ENCODE measurements at places on chromosomes 11 and 22.

GRCh38 chr11:105783216-105783615, 173.3 kb downstream of the GRIA4 start:
- H3K4me1 ChIP-seq = no peaks in the 10 kb centered on the region
- H3K27me3 ChIP-seq = no peaks in the 10 kb centered on the region
- DNase-seq = no peak
- H3K27ac ChIP-seq = no peak overlapping the region

DNA sequence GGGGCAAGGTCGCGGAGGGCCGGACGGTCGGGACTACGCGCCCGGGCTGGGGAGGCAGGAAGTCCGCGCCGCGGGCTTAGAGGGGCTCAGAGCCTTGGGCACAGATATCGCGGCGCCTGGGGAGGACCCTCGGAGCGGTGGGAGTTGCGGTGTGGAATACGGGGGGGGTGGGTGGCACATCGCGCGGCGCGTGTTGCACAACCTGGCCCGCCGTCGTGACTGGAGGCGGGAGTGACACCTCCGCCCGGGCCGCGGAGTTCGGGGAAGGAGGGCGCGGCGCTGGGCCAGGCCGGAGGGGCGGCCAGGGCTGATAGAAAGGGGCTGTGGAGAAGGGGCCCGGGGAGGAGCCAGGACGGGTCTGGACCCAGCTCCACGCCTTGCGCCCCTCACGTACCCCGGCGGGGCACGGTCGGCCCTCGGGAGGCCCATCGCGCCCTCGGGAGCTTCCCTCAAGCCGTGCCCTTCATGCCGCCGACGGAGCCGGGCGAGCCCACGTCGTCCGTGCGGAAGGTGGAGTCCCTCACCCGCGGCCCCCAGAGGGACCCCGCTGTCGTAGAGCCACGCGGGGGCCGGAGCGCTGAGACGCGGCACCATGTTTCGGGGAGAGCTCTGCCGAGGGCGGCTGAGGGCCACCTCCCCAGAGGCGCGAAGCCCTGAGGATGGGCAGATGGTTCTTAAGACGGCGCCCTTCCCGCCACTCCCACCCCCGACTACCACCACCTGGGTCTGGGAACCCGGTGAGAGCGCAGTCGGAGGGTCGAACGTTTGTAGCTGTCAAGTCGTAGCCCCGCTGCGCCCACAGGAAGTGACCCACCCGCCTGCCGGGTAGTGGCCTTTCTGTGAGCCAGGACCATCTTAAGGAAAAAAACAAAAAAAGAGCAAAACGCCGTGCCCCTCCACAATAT, 729 bp downstream of the IL17RA start:
- H3K27me3 ChIP-seq = no peaks in the 10 kb centered on the region
- H3K36me3 ChIP-seq = no peaks in the 10 kb centered on the region
- H3K4me3 ChIP-seq = peak overlapping the region; percentile 71
- DNase-seq = peak; percentile 81

DNA sequence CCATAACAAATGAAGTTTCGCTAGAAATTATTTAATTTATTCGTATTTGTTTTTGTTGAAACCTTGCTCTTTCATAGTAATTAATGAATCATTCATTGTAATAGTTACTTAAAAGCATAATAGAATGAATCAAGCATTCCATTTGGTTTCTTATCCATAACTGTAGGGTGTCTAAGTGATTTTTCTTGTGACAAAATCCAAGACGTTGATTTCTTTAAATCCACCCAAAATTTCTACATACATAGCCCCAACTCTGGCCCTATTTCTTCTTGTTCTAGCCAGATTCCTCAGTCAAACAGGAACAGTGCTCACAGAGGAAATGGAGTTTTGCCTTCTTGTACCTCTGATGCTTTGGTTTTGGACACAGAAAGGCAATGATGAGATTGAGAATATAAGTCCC, 25.5 kb downstream of the UBASH3B start:
- no peaks in the 10 kb centered on the region for H3K36me3 ChIP-seq
- no peaks in the 10 kb centered on the region for H3K4me1 ChIP-seq
- DNase-seq = no peak
- H3K4me3 ChIP-seq = no peak overlapping the region
- H3K27me3 ChIP-seq = no peaks in the 10 kb centered on the region

GRCh38 chr22:17235149-17235655, 16.0 kb upstream of the ADA2 start:
- H3K4me1 ChIP-seq = no peaks in the 10 kb centered on the region
- H3K27ac ChIP-seq = no peak overlapping the region

DNA sequence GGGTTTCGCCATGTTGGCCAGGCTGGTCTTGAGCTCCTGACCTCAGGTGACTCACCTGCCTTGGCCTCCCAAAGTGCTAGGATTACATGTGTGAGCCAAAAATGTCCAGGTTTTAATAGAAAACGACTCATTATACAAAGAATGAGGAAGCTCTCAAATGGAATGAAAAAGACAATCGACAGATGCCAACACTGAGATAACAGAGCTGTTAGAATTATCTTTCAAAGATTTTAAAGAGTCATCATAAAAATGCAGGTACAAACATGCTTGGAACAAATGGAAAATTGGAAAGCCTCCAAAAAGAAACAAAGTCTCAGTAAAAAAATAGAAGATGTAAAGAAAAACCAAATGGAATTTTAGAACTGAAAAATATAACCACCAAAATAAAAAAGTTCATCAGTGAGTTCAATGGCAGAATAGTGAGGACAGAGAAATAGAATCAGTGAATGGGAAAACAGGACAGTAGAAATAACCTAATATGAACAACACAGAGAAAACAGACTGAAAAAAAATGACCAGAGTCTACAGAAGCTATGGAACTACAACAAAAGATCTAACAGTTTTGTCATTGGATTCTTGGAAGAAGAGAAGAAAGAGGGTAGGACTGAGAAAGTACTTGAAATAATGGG, 10.9 kb downstream of the GAB2 start:
- H3K4me3 ChIP-seq = no peak overlapping the region
- H3K36me3 ChIP-seq = no peaks in the 10 kb centered on the region
- H3K4me1 ChIP-seq = peaks cover 3% of the 10 kb centered on the region
- H3K27ac ChIP-seq = no peak overlapping the region
- no peak for DNase-seq
- H3K27me3 ChIP-seq = no peaks in the 10 kb centered on the region

- no peaks in the 10 kb centered on the region for H3K4me1 ChIP-seq
- no peak within 1 kb of the TSS for H3K27ac ChIP-seq
- H3K4me3 ChIP-seq = no peak within 1 kb of the TSS
- no peaks in the 10 kb centered on the region for H3K36me3 ChIP-seq
Measured at GRCh38 chr11:46391578-46392420, at the start of gene CHRM4. Gene CHRM4 (minus strand): TSS chr11:46391776. CDS start chr11:46386557, 5,219 bp downstream.

GRCh38 chr11:19842505-19842904, 129.9 kb downstream of the NAV2 start:
- H3K4me1 ChIP-seq = peaks cover 7% of the 10 kb centered on the region
- DNase-seq = no peak
- H3K27ac ChIP-seq = no peak overlapping the region
- H3K27me3 ChIP-seq = no peaks in the 10 kb centered on the region
- no peak overlapping the region for H3K4me3 ChIP-seq
- peaks cover 4% of the 10 kb centered on the region for H3K36me3 ChIP-seq

GRCh38 chr11:10067629-10068300, 226.3 kb downstream of the SBF2 start:
- no peak overlapping the region for H3K4me3 ChIP-seq
- H3K27me3 ChIP-seq = no peaks in the 10 kb centered on the region
- H3K36me3 ChIP-seq = no peaks in the 10 kb centered on the region
- no peak overlapping the region for H3K27ac ChIP-seq
- no peaks in the 10 kb centered on the region for H3K4me1 ChIP-seq
- DNase-seq = no peak

- no peak for DNase-seq
- no peaks in the 10 kb centered on the region for H3K36me3 ChIP-seq
- no peaks in the 10 kb centered on the region for H3K27me3 ChIP-seq
- no peaks in the 10 kb centered on the region for H3K4me1 ChIP-seq
- H3K4me3 ChIP-seq = no peak overlapping the region
- no peak overlapping the region for H3K27ac ChIP-seq
Measured at GRCh38 chr22:26821854-26822253, 164.5 kb downstream of the MIAT start.

- DNase-seq = peak; percentile 87
- peak overlapping the region; percentile 75 for H3K4me3 ChIP-seq
- H3K36me3 ChIP-seq = no peaks in the 10 kb centered on the region
Measured at GRCh38 chr22:41285441-41285819, 557 bp downstream of the RANGAP1 start.

DNA sequence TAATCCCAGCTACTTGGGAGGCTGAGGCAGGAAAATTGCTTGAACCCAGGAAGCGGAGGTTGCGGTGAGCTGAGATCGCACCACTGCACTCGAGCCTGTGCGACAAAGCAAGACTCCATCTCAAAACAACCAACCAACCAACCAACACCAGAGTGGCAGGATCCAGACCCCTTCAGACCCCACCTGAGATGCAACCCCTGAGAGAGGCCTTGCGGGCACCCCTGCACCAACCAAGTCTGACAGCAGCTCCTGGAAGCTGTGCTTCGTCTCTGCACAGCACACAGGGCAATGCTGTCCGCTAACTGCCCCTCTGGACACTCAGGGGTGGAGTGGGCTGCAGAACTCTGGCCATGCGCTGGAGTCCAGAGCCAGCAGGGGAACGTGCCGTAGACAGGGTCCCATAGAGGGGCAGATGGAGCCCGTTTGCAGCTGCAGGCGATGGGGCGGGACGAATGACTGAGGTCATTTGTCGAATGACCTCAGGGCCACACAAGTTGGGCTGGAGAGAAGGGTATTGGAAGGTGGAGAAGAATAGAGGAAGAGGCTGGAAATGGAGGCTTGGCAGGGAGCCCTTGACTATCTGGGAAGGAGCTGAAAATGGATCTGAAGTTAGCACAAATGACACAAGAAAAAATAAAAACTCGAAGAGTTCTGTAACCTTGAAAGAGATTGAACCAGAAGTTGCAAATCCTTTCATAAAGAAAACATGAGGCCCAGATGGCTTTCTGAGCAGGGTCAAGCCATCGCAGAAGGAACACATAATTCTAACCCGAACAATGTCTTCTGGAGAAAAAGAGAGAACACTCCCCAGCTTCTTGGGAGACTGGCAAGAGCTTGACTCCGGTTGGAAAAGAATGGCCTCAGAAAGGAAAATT, 199.7 kb downstream of the CTTN start:
- DNase-seq = no peak
- H3K27ac ChIP-seq = no peak overlapping the region
- H3K27me3 ChIP-seq = no peaks in the 10 kb centered on the region
- H3K36me3 ChIP-seq = no peaks in the 10 kb centered on the region

- no peaks in the 10 kb centered on the region for H3K4me1 ChIP-seq
- no peaks in the 10 kb centered on the region for H3K27me3 ChIP-seq
- H3K4me3 ChIP-seq = no peak overlapping the region
- no peak for DNase-seq
Measured at GRCh38 chr11:46249103-46249937, 28.1 kb upstream of the CREB3L1 start.

DNA sequence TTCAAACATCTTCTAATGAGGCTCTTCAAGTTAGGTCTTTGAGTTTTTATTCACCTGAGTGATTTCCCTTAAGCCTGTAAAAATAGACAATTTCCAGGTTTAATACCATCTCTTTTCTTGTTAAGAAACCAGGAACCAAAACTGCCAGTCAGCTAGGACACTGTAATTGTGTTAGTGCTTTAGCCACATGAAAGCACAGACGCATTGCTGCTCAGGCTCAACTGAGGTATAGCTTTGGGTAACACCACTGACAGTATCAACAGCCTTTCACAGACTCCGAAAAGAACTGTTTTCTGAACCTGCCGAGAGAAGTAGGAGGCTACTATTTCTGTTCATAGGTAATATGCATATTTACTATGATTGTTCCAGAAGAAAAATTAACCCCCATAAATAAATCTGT, 768.7 kb downstream of the ETS1 start:
- H3K4me1 ChIP-seq = no peaks in the 10 kb centered on the region
- H3K27ac ChIP-seq = no peak overlapping the region
- no peaks in the 10 kb centered on the region for H3K36me3 ChIP-seq

GRCh38 chr11:47611348-47611794, 17.2 kb upstream of the C1QTNF4 start:
- H3K27me3 ChIP-seq = no peaks in the 10 kb centered on the region
- H3K4me3 ChIP-seq = no peak overlapping the region
- H3K27ac ChIP-seq = no peak overlapping the region
- no peak for DNase-seq

GRCh38 chr11:108854346-108854745, 189.5 kb downstream of the DDX10 start:
- no peak for DNase-seq
- H3K36me3 ChIP-seq = no peaks in the 10 kb centered on the region
- H3K4me1 ChIP-seq = no peaks in the 10 kb centered on the region
- no peak overlapping the region for H3K27ac ChIP-seq

- no peak for DNase-seq
- H3K4me3 ChIP-seq = no peak overlapping the region
- H3K27ac ChIP-seq = no peak overlapping the region
- no peaks in the 10 kb centered on the region for H3K36me3 ChIP-seq
Measured at GRCh38 chr11:103536335-103536722, 427.1 kb downstream of the DYNC2H1 start.

DNA sequence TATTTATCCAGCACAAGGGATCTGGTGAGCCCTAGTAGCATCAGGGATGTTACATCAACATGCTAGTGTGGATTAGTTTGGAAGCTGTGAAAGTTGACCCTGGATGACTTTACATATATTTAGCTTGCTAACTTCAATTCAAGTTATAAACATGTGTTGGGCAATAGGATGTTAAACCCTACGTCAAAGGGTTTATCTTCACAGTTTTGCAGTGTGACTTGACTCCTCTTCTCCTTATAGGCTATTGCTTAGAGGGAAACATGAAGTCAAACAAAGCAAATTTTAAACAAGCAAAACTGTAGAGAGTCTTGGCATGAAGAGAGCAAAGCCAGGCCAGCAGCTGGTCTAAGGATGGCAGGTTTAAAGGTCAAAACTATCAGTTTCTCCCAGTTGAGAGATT, 11.3 kb upstream of the CTSC start:
- no peaks in the 10 kb centered on the region for H3K27me3 ChIP-seq
- no peaks in the 10 kb centered on the region for H3K4me1 ChIP-seq
- H3K27ac ChIP-seq = no peak overlapping the region
- no peak for DNase-seq

GRCh38 chr11:67015048-67015447, 7.9 kb upstream of the SYT12 start:
- DNase-seq = no peak
- H3K27me3 ChIP-seq = no peaks in the 10 kb centered on the region
- no peak overlapping the region for H3K4me3 ChIP-seq

GRCh38 chr22:39624501-39624821, 53.9 kb downstream of the CACNA1I start:
- no peak overlapping the region for H3K27ac ChIP-seq
- H3K27me3 ChIP-seq = no peaks in the 10 kb centered on the region
- H3K4me1 ChIP-seq = no peaks in the 10 kb centered on the region
- no peak overlapping the region for H3K4me3 ChIP-seq
- no peak for DNase-seq

DNA sequence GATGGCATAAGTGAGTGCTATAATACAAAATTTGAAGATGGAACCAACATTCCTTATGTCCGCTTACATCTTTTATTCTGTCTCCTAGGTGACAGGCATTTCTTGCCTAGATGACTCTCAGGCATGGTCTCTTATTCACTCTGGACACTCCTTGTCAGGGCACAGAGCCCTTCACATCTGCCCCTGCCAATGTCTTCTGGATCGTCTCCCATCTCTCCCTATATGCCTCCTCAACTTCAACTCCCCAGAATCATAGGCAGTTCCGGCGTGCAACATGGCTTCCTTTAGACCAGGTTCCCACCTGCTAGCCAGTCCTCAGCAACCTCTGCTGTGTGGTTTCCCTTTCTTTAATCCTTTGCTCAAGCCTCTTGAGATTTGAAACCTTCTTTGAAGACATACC, 300.9 kb downstream of the TENM4 start:
- DNase-seq = no peak
- H3K36me3 ChIP-seq = no peaks in the 10 kb centered on the region
- no peak overlapping the region for H3K4me3 ChIP-seq
- no peaks in the 10 kb centered on the region for H3K27me3 ChIP-seq
- H3K27ac ChIP-seq = no peak overlapping the region
